ENCODE measurements at places on chromosomes 12 and 14. TPM values are rescaled to one million over a fixed set of nuclear protein-coding genes. Genes with fewer than 3 reads are reported as not detected.

- H3K36me3 ChIP-seq, result no peaks in the 10 kb centered on the region
- no peak overlapping the region for H3K4me3 ChIP-seq
- H3K27ac ChIP-seq, result no peak overlapping the region
- H3K27me3 ChIP-seq, result no peaks in the 10 kb centered on the region
- no peak for DNase-seq
These were observed 127.0 kb downstream of the APAF1 start for GRCh38 chr12:98771811-98772752.

GRCh38 chr12:102527171-102527720 is 46.9 kb upstream of the IGF1 start:
- DNase-seq, result peak; percentile 79
- H3K36me3 ChIP-seq, result no peaks in the 10 kb centered on the region

DNA sequence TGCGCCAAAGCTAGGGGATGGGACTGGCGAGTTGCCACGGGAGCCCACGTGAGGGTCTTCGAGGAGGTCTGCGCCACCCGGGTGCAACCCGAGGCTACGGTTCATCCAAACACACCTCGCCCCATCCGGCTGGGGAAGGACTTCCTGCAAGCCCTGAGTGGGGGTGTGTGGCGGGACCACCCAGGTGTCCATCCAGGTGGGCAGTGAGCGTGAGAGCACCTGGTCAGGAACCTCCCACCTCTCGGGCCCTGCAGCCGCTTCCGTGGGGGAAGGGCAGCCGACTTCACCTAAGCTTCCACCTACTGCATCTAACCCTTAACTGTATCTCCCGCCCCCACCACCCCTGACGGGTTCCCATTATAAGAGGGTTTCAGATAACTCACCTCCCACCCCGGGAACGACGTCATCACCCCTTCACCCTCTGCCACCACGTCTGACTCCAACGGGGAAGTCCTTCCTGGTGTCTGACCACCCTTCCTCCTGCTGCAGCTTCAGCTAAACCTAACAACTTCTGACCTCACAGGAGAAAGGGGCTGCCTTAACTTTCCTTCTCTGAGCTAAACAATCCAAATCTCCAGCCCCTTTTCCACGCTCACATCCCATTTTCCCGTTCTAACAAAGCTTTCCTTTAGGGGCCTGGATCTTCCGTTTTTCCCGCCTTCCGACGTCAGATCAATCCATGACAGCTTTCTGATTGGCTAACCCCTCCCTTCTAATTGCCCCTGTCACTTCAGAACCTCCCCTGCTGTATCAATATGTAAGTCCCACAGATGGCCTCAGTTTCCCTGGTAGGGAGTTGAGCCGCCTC is 27.4 kb upstream of the SMUG1 start:
- H3K4me3 ChIP-seq, result no peak overlapping the region
- peaks cover 4% of the 10 kb centered on the region for H3K27me3 ChIP-seq
- DNase-seq, result no peak

DNA sequence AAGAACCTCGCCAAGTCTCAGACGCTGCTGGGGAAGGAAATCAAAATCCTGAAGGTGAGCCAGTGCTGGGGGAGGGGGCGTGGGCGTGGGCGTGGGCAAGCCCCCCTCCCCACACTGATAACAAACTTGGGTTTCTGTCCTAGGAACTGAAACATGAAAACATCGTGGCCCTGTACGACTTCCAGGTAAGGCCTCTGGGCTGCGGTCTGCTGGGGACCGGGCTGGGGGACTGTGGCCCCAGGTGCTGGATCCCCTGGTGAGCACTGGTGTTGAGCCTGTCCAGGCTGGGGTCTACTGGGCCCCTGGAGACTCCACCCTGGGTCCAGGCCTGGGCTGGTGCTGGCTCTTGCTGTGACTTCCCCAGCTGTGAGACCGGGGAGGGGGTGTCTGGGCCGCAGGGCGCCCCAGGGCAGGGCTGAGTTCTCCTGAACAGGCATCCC is 1.2 kb downstream of the ULK1 start:
- peak overlapping the region; percentile 91 for H3K27ac ChIP-seq
- H3K36me3 ChIP-seq, result no peaks in the 10 kb centered on the region
- DNase-seq, result no peak
- H3K4me3 ChIP-seq, result peak overlapping the region; percentile 71
- H3K27me3 ChIP-seq, result no peaks in the 10 kb centered on the region

KLRC1 gene
- not detected for total RNA-seq

- H3K27me3 ChIP-seq, result no peaks in the 10 kb centered on the region
- no peak overlapping the region for H3K4me3 ChIP-seq
- peak; percentile 92 for DNase-seq
- H3K4me1 ChIP-seq, result peaks cover 30% of the 10 kb centered on the region
- H3K36me3 ChIP-seq, result no peaks in the 10 kb centered on the region
- H3K27ac ChIP-seq, result no peak overlapping the region
These were observed 246.9 kb downstream of the DPF3 start for GRCh38 chr14:72646861-72647528.

REC8 gene
- 1.8 TPM for total RNA-seq

GRCh38 chr12:88026196-88026595 is 3.0 kb downstream of the C12orf50 start:
- H3K4me3 ChIP-seq, result no peak overlapping the region
- H3K27ac ChIP-seq, result no peak overlapping the region
- no peaks in the 10 kb centered on the region for H3K36me3 ChIP-seq
- no peaks in the 10 kb centered on the region for H3K4me1 ChIP-seq

RNU4-1 gene
- under 0.01 TPM for total RNA-seq

GRCh38 chr14:59900556-59900955 is 19.4 kb upstream of the LRRC9 start:
- H3K27ac ChIP-seq, result no peak overlapping the region
- no peak overlapping the region for H3K4me3 ChIP-seq
- H3K4me1 ChIP-seq, result no peaks in the 10 kb centered on the region
- no peak for DNase-seq

GRCh38 chr14:37221073-37221472 is 23.3 kb downstream of the MIPOL1 start:
- H3K4me3 ChIP-seq, result no peak overlapping the region
- H3K4me1 ChIP-seq, result no peaks in the 10 kb centered on the region
- no peak overlapping the region for H3K27ac ChIP-seq
- DNase-seq, result no peak

DNA sequence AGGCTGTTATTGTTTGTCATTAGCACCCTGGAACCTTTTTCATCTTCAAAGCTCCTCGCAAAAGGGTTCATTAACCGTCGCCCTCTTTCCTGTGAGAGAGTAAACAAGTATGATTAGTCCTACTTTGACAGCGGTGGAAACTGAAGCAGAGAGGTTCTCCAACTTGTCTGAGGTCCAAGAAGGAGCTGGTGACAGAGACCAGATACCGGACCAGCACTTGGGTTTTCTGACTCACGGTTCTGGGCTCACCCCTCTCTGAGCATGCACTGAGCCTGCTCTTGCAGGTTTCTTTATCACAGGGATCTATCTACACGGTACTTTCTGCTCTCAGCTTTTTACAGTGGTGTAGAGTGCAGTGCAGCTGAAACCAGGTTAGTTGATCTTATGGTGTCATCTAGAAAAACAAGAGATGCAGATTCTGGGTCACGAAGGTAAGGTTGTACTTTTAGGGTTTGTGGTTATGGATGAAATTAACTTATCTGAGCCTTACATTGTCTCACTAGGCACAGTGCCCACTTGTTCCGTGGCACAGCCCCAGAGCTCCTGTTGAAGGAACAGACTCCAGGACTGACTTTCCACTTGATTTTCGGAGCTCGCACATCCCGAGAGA is 62.1 kb downstream of the PPP2R5C start:
- H3K27ac ChIP-seq, result peak overlapping the region; percentile 93
- no peak overlapping the region for H3K4me3 ChIP-seq
- no peaks in the 10 kb centered on the region for H3K27me3 ChIP-seq
- H3K36me3 ChIP-seq, result peaks cover 2% of the 10 kb centered on the region
- no peak for DNase-seq

- no peaks in the 10 kb centered on the region for H3K4me1 ChIP-seq
- no peak for DNase-seq
- no peak overlapping the region for H3K4me3 ChIP-seq
These were observed 20.2 kb upstream of the SSTR1 start for GRCh38 chr14:38187528-38187927.

GPRC5D gene
- not detected for total RNA-seq

PYGL gene
- 58.6 TPM for total RNA-seq

GRCh38 chr12:69821456-69822159 is 3.4 kb upstream of the MYRFL start:
- peak; percentile 87 for DNase-seq
- H3K4me1 ChIP-seq, result peaks cover 6% of the 10 kb centered on the region
- H3K27me3 ChIP-seq, result no peaks in the 10 kb centered on the region
- H3K27ac ChIP-seq, result no peak overlapping the region

ASPG gene
- not detected for total RNA-seq

CELA1 gene
- total RNA-seq, result not detected

DNA sequence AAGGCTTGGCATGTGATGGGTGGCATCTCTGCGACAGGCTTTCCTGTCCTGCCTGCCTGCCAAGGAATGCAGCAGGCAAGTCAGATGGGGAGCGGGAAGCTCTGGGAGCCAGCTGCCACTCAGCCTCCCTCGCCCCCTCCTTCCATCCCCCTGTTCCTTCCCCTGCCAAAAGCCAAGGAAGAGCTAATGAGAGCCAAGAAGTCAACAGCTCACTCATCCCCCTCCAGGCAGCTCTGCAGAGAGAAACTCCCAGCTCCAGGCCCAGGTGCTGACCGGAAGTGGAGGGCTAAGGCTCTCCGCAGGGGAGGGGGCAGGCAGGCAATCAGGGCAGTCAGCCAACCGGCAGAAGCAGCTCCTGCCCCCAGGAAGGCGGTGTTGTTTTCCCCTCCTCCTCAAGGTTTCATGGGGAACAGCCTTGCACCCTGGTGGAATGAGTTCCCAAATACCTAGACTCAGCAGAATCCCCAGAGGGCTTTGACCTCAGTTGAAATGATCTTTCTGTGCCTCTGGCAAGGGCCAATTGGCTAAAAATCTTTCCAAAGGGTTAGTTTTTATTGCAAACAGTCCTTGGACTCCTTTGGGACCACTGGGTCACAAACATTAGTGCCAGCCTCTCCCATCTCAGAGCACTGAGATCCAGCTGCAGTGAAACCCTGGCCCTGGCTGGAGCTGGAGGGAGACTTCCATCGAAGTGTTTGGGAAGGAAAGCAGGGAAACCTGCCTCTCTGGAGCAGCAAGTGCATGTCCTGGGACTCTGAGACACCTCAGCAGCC is 349.1 kb downstream of the DPF3 start:
- peaks cover 3% of the 10 kb centered on the region for H3K27me3 ChIP-seq
- H3K27ac ChIP-seq, result no peak overlapping the region
- no peak overlapping the region for H3K4me3 ChIP-seq
- no peak for DNase-seq
- H3K36me3 ChIP-seq, result no peaks in the 10 kb centered on the region
- H3K4me1 ChIP-seq, result no peaks in the 10 kb centered on the region

MORN3 gene
- total RNA-seq, result 0.77 TPM

GRCh38 chr14:78356391-78356790 is 186.2 kb downstream of the NRXN3 start:
- no peak overlapping the region for H3K27ac ChIP-seq
- DNase-seq, result no peak
- no peak overlapping the region for H3K4me3 ChIP-seq
- no peaks in the 10 kb centered on the region for H3K27me3 ChIP-seq

DNA sequence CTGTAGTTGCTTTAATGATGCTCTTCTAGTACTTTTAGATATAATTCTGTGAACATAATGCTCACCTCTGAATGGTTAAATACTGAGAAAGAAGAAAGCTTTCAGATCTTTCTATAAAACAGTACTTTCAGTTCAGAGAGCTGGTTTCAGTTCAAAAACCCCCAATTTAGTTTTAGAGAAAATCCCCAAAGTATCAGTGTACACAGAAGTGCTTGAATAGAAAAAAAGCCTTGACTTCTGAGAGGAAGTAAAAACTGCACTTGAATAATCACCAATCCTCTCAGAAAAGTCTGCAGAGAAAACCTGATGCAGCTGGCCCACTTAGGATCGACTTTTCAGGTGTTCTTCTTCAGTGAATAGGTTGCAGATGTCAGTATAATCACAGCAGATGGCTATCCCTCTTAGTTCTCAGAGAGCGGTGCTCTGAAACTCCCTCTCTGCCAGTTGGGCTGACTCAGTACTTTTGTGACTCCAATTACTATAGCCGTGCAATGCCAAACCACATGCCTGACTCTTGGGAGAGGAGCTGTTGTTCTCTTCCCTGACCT is 616.3 kb downstream of the LRFN5 start:
- peak; percentile 82 for DNase-seq
- no peak overlapping the region for H3K27ac ChIP-seq
- no peaks in the 10 kb centered on the region for H3K36me3 ChIP-seq
- H3K27me3 ChIP-seq, result no peaks in the 10 kb centered on the region

DNA sequence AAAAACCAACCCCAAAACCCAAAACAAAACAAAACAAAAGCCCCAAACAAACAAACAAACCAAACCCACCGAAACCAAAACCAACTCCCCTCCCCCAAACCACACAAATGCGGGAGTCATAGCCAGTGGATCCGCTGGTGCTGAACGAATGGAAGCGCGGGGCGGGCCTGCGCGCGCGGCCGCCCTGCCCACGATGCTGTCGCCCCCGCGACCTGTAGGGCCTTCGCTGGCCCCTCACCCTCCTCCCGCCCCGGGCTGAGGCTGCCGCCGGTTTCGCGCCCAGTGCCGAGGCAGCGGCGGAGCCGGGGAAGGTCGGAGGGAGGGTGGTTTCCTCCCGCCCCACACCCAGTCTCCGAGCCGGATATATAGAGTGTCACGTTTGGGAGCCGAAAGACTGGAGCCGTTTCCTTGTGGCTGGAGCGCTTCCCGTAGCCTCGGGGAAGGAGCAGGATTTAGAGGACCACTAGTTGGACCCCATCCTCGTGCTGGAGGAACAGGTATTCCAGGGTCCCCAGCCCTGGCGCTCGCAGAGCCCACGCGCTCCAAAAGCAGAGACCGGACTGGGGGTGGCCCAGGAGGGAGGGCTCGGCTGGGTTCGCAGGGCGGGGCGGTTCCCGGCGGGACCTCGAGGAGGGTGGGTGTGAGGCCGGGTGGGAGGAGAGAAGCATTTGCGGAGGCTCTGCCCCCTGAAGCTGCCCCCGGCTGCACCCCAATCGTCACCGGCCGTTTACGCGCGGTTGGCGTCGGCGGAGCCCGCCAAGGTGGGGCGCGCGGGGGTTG is at the start of gene FAR2:
Gene FAR2 (plus strand): TSS at position 368 of the 780 bp plus-strand sequence. CDS start 121,172 bp downstream, outside the sequence.
- no peaks in the 10 kb centered on the region for H3K27me3 ChIP-seq
- H3K4me1 ChIP-seq, result no peaks in the 10 kb centered on the region
- peak within 1 kb of the TSS; percentile 77 for H3K27ac ChIP-seq
- DNase-seq, result peak; percentile 32

DNA sequence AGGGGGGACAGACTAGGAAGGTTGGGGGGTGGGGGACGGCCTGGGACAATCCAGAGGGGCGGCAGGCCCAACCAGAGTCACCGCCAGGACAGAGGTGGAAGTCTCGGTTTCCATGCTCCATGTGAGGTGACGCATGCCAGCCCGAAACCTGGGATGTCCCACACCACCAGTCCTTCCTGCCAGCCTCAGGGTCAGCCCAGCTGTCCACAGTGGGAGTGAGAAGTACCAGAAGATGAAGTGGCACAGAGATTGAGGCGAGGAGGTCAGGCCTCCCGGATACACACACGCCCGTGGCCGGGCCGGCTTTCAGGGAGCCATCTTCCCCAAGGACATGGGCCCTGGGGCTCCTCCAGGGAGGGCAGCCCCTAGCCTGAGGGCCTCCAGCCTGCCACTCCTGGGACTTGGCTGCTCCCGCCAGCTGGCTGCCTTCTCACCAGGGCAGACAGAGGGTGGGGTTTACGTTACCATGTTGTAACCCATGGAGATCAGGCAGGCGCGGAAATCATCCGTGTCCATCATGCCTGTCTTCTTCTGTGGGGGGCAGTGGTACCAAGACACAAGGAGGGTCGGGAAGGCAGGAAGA is 85.2 kb upstream of the ZFP36L1 start:
- DNase-seq, result no peak
- H3K27ac ChIP-seq, result no peak overlapping the region
- no peak overlapping the region for H3K4me3 ChIP-seq
- H3K27me3 ChIP-seq, result no peaks in the 10 kb centered on the region
- H3K36me3 ChIP-seq, result peaks cover 64% of the 10 kb centered on the region

- H3K27me3 ChIP-seq, result no peaks in the 10 kb centered on the region
- H3K36me3 ChIP-seq, result peaks cover 1% of the 10 kb centered on the region
- H3K27ac ChIP-seq, result peak overlapping the region; percentile 70
- no peak for DNase-seq
These were observed 365 bp downstream of the ING4 start for GRCh38 chr12:6662602-6662905.
